ENCODE measurements at places on chromosomes 6 and 20.
A peak's percentile ranks its signal among the peaks of the same experiment; 100 is the strongest.

- no peak for DNase-seq
Measured at GRCh38 chr6:158908606-158909005, 89.4 kb upstream of the EZR start.

GRCh38 chr6:85494547-85495536 lies 45.0 kb downstream of the NT5E start:
- DNase-seq: no peak

DNA sequence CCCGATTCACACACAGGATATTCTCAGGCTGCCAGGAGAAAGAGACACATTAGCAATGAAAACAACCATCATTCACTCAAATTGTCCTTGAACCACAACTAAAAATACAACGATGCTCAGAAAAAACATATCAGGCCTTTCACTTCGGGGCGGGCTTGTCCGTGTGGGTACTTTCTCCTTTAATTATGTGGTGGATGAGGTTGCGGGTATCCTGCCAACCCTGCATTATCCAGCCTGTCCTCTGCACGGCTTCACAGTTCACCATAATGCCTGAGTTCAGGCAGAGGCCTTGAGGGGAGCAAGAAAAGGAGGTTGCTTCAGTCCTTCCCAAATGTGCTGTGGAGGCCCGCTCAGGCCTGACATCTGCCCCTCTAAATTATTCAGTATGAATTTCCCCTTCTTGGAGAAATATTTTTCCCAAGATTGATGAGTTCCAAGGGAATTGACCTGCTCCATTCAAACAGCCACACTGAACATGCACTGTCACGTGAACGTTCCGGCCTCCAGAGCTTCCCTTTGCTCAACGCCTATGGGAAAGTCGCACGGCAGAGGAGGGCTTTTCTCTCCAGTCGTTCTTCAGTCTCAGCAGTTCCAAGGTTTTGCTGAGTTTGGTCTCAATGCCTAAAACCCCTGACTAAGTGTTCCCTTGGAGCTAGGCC lies 70.3 kb downstream of the MYLK4 start:
- DNase-seq: no peak

DNA sequence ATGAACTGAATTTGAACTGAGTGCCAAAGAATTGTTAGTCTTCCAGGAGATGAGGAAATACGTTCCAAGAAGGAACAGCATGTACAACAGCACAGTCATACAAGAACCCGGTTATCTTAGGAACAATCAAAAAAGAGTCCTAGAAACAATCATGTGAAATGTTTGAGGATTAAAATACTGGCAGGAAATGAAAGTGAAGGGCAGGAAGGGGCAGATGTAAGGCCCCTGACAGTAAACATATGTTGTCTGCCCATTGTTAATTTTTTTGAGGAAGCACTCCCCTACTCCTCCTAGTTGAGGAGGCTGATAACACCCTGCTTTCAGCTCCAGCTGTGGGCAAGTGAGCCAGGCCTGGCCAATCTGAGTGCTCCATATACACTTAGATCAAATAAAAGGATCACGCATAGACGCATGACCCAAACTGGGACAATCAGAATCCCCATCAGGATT lies 220.9 kb downstream of the HACE1 start:
- no peak for DNase-seq

- no peak for DNase-seq
Measured at GRCh38 chr6:166515072-166515810, 71.2 kb downstream of the RAMACL start.

- no peak for DNase-seq
Measured at GRCh38 chr20:22583773-22584521, 425 bp downstream of the FOXA2 start.

- no peak for DNase-seq
Measured at GRCh38 chr20:20373091-20373571, 5.2 kb downstream of the INSM1 start.

- DNase-seq: peak; percentile 65
Measured at GRCh38 chr6:14717307-14717706, 528.6 kb upstream of the JARID2 start.

GRCh38 chr6:4420160-4420865 lies 284.9 kb upstream of the ECI2 start:
- DNase-seq: no peak

DNA sequence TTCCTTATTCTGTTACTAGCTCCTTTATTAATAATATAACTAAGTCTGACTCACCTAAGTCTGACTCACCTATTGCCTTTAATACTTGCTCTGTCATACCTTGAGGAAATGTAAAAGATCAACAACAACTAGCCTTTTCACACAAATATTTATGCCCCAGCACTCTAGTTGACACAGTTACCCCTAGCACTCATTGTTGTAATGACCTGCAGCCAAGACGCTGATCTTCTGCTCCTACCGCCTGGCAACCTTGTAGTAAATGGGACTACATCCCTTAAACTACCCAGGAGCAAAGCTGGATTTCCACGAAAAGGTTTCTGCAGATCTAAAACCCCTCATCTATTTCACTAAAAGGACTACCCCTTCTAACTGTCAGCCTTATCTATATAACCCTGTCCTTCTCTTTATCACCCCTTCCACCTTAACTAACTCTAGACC lies 90.0 kb downstream of the PLG start:
- DNase-seq: no peak

- no peak for DNase-seq
Measured at GRCh38 chr20:57586370-57586793, 25.5 kb downstream of the PCK1 start.

GRCh38 chr6:83859410-83860358 lies at the start of gene CYB5R4:
TSS of gene CYB5R4 (plus strand) at chr6:83859689. CDS start at chr6:83859783, 94 bp downstream.
- peak; percentile 91 for DNase-seq

GRCh38 chr6:161494566-161494965 lies 220.7 kb upstream of the AGPAT4 start:
- no peak for DNase-seq

DNA sequence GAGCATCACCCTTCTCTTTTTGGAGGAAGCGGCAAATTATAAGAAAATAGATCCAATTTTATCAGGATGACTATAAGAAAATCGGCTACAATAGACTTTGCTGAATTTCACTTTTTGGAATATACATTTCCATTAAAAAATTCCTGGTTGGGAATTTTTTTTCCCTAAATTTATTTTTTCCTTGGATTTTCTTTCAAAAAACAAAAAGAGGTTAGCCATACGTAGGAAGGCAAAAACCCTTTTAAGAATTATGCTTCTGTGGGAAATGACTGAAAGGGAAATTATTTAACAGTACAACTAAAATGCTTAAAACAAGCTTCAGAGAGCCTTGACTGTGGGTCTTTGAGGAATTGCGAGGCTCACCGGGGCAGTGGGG lies 86.9 kb downstream of the SLC22A23 start:
- no peak for DNase-seq

DNA sequence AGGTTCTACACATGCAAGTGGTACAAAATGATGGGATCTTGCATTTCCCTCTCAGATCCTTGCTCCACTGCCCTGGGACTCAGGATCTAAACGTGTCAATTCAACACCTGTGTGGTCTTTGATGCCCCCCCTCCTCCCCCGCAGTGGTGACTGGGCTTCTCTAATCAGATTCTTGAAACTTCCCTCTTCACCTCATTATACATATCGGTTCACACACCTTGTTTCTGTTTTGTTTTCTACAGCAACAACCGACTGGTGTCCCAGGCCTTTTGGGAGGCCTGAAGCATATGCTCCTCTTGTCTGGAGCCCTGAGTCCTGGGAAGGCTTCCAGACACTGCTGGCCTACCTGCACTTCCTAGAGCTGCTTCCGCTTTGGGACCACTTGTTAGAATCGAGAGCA lies 20.0 kb downstream of the SAMD3 start:
- DNase-seq: no peak

GRCh38 chr6:129398764-129399163 lies 311.2 kb downstream of the ARHGAP18 start:
- DNase-seq: no peak

GRCh38 chr20:24389686-24390085 lies 79.7 kb upstream of the SYNDIG1 start:
- DNase-seq: no peak

- no peak for DNase-seq
Measured at GRCh38 chr6:72042088-72042487, 155.7 kb downstream of the RIMS1 start.
